Ammon's horn (tissue), 1 donor: ENCODE measurements at places on chromosomes 1 and 21.

- DNase-seq: no peak
Observed at GRCh38 chr1:181043025-181043888, 9.5 kb downstream of the MR1 start.

DNA sequence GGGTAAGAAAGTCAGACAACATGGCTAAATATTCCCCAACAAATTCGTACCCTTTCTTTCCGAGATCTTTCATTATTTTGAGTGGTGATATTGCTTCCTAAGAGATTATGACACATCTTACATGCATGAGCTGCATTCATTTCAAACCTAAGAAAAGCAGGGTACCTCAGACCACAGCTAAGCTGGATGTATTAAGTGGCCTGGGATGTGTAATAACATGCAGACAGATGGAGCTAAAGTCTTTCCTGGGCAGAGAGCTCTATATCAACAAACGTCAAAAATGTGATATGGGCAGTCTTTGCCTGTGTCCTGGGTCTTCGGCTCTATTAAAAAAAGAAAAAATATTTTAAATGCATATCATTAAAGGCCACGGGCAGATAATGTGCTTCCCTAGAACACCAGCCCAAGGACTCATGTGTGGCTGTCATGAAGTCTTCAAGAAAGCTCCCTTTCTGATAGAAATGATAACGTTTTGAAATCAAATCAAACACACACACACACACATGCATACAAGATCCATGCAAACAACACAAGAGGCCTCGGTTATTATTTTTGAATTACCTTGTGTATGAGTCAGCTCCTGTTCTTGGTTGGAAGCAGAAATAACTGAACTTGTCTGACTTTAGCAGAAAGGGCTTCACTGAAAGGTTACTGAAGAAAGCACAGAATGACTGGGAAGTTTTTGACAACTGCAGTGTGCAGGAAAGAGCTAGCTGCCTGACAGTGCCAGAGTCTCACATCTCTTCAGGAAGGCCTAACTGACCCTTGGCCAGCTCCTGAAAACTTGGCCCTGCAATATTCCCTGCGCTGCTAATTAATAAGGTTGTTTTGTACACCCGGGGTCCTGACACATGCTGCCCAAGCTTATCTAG is 231.2 kb downstream of the DSCAM start:
- DNase-seq: no peak

GRCh38 chr1:7930645-7931445 is 9.8 kb downstream of the TNFRSF9 start:
- DNase-seq: no peak

GRCh38 chr1:247077876-247078257 is 744 bp downstream of the ZNF670 start:
- DNase-seq: no peak

GRCh38 chr1:118290571-118290970 is 105.5 kb upstream of the SPAG17 start:
- no peak for DNase-seq
